NCI-H1694 treated with DMSO at 0.1 percent for 48 hours (cell line): ENCODE measurements at places on chromosomes 3 and 15.

DNA sequence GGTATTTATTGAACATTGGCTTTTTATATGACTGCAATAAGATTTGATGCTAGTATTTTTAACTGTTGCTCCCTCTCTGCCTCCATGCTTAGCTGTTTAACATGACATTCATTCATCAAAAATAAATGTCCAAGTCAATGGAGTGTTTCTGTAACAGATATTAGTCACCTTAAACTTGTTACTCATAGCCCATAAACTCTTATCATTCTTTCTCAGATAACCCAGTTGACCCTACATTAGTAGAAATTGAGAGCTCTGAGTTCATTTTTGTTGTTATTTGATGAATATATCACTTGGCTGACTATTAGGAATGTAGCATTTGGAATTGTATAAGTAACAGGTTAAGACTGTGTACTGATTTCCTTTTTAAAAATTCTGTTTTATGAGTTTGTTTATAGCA is 201.1 kb downstream of the UBE2E2 start:
- DNase-seq: no peak

DNA sequence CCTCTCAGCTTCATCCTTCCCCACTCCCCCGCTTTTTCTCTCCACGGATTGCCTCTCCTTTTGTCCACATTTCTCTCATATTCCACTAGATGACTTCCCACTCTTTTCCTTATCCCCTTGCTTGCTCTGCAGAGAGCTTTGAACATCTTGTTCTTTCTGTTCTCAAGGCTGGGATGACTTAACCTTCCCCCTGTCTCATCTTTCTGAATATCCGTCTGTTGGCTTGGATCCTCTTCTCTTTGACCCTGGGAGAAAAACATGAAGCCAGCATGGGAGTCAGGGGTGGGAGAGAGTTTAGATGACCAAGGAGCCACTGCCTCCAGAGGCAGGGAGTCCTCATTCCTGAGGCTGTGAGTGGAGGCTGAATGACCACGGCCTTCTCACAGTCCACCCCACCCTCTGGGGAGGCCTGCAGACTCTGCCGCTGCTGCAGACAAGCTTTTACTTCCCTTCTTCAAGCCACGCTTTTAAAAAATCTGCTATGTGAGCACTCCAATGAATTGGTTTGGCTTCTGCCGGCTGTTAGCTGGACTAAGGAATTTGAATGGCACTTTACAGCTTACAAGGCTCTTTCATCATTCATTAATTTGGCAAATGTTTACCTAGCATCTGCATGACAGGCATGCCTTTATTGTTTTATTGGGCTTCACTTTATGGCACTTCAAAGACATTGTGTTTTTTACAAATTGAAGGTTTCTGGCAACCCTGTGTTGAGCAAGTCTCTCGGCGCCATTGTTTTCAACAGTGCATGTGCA is 111.6 kb upstream of the SLC6A6 start:
- DNase-seq: no peak

DNA sequence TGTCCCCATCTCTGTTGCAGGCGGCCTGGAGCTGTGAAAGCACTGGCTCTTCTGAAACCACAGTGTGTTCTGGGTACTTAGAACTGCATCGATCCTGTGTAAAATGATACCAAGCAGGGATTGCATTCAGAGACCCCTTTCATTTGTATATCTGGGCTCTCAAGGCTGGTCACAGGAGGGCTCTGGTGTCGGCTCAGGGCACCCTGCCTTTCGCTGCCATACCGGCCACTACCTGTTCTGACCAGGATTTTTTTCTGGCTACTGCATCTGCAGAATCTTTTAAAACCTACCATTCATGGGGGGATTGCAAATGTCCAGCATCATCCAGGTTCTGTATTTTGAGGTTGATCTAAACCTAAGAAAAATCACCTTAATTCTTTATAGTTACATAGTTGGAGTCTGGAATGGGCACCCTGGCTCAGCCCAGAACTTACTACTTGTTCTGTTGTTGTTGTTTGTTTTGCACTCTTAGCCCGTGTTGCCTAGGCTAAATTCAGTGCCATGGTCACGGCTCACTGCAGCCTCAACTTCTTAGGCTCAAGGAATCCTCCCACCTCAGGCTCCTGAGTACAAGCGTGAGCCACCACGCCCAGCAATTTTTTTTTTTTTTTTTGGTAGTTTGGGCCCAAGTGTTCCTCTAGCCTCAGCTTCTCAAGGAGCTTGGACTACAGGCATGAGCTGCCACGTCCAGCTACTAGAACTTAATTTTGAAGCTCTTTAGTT is 52.7 kb downstream of the TRIM71 start:
- no peak for DNase-seq

- no peak for DNase-seq
Observed at GRCh38 chr15:96243701-96244100, 86.8 kb upstream of the NR2F2 start.

DNA sequence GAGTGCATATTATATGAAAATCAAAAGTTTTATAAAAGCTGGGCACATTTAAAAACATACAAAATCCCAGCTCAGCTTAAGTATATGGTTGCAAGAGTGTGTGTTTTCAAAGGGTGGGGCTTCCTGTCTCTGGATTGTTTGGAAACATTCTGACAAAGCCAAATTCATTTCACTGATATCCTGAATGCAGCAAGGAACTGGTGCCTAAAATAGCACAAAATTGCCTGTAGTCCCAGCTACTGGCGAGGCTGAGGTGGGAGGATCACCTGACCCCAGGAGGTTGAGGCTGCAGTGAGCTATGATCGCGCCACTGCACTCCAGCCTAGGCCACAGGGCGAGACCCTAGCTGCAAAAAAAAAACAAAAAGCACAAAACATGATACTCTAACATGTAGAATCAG is 13.0 kb upstream of the TJP1 start:
- no peak for DNase-seq

DNA sequence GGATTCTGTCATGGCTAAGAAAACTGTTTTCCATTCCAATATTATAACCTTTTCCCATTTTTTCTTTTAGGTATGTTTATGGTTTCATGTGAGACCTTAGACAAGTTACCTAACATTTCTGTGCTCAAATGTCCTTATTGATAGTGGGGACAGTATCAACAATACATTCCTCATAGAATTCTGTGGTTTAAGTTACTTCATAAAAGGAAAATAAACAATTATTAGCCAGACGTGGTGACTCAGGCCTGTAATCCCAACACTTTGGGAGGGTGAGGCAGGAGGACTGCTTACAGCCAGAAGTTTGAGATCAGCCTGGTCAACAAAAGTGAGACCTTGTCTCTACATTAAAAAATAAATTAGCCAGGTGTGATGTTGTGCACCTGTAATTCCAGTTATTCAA is 436.8 kb upstream of the CNTN4 start:
- DNase-seq: no peak

GRCh38 chr3:52406791-52407510 is 38.0 kb downstream of the SEMA3G start:
- no peak for DNase-seq

- DNase-seq: no peak
Observed at GRCh38 chr15:88714782-88715372, 76.1 kb downstream of the ISG20 start.

- no peak for DNase-seq
Observed at GRCh38 chr3:157098121-157098822, 61.7 kb downstream of the CCNL1 start.
